ENCODE measurements at places on chromosomes 2 and 18.
A peak's percentile ranks its signal among the peaks of the same experiment; 100 is the strongest.

DNA sequence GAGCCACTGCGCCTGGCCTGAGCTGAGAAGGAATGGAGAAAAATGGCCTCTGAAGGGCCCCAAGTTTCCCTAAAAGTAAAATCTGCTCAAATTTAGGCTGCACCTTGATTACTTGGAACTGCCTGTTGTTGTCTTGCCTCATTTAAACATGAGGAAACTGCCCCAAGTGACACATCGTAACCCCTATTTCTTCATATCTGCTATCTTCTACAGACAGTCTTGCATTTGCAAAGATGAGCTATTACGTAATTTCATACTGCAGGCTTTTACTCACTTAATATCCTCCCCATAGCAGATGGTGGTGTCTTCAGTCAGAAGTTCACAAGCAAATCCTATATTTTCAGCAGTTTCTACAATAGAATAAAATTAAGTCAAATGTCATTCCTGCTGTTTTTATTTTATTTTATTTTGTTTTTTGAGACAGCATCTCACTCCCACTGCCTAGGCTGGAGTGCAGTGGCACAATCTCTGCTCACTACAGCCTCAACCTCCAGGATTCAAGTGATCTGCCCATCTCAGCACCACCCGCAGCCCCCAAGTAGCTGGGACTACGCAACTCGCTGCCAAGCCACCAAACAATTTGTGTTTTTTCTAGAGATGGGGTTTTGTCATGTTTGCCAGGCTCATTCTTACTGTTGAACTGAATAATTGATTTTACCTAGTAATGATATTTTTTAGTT lies 45.3 kb upstream of the NARS1 start:
- DNase-seq: peak; percentile 71

GRCh38 chr2:173751245-173751975 lies 213.8 kb downstream of the SP3 start:
- DNase-seq: no peak

GRCh38 chr2:31347750-31348149 lies 66.8 kb downstream of the XDH start:
- no peak for DNase-seq

DNA sequence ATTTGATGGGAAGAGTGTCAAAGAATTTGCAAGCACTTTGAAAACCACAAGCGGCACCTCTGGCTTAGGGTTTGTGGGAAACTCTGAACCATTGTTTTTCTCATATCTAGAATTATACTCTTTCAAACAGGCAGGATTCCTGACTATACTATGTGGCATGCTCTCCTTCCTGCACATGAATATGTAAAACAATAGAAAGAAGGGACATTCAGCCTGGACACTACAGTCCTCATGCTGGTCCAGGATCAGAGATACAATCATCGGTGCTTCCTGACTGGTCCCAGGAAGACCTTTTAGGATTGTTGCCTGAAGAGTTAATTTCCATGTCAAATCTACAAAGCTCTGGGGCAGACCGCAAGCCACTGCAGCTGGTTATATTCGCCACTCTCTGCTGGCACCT lies 55.7 kb upstream of the RASGRP3 start:
- DNase-seq: no peak

DNA sequence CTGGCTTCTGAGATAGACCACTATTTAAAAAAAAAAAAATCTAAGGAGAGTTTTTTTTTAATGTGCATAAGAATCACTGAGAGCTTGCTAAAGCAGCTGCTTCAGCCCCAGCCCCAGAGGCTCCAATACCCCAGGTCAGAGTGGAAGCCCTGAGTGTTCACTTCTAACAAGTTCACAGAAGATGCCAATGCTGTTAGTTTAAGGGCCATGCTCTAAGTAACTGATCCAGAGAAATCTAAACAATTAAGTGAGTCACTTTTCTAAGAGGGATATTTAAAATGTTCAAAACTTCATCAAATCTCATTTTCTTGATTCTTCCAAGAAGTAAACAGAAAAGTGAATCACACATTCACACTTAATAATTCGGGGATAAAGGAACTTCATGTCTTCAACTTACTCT lies 126.4 kb upstream of the CD226 start:
- DNase-seq: no peak

DNA sequence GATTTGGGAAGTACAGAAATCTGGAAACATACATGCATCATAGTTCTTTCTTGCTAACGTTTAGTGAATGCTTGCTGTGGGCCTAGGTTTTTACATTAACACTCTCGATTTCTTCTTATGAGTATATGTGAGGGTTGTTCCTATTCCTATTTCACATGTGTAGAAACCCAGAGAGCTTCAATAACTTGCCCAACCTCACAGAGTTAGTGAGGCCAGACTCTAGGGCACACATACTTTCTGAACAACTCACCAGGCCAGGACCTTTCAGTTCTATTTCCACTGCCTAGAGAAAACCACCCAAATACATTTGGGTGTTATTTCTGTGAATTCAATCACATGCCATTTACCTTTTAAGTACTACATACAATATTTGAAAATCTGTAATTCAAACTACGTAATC lies 8.2 kb upstream of the KCTD1 start:
- no peak for DNase-seq

GRCh38 chr2:74238879-74239278 lies 40.5 kb downstream of the MTHFD2 start:
- peak; percentile 73 for DNase-seq

DNA sequence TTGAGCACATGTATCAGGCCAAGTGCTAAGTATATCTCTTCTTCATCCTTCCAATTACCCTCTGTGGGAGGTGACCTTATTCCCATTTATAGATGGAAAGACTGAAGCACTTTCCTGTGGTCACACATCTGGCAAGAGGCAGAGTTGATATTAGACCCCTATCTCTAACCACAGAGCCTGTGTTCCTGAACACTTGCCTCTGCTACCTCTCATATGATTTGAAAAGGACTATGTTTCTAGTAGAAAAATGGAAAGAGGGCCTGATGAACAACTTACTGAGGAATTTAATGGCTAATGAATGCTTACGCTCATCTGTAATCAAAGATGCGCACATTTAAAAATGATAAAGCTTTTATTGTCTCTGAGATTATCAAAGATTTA lies 46.2 kb upstream of the DYNC2LI1 start:
- no peak for DNase-seq

DNA sequence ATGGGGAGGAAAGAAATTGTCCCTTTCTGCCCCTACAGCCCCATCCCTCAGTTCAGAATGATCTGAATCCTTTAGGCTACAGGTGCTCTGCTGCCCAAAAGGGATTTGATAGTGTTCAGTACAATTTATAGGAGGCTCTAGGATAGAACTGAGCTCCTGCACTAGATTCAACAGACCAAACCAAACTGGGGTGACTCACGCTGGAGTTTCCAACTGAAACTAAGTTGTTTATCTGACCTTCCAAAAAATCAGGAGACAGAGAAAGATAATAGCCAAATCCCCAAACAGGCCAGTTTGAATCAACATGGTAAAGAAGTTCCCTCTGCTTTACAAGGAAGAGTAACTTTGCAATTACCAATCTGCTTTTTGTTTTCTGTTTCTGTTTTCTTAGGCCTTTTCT lies 72.7 kb upstream of the MBOAT2 start:
- peak; percentile 46 for DNase-seq

DNA sequence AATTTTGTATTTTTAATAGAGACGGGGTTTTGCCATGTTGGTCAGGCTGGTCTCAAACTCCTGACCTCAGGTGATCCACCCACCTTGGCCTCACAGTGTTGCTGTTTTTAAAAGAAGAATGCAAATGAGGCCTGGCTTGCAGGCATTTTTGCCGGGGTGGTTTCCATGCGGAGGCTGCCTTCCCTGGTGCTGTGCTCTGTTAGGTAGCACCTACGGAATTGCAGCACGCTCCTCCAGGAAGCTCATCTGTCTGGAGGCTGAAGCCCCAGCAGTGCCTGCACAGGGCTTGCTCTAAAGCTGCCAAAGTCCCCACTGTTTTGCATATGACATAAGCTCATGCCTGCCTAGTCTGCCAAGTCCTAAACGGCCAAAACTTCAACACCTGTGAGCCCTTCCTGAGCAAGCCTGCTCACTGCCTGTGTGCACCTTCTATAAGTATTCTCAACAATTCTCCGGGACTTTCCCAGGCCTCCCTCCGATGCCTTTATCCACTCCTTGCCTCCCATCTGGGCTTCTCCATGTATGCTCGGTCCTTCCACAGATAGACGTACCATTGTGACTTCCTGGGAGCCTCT lies 551.3 kb upstream of the RAB6C start:
- DNase-seq: no peak

DNA sequence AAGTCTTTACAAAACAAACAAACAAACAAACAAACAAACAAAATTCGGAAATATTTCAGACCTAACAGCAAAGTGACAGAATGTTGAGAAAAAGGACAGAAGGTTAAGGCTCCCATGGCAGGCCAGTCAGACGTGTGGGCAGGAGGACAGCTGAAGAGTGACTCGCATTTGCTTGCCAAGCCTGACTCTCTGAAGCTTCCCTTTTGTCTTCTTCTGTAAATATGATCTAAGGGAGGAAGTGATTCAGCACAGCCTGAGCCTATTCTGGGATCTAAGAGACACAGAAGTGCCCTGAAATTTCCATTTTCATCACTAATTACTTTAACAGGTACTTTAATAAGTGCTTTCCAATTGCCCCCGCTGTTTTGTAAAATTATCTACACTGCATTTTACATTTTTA lies 134.0 kb upstream of the LYPD1 start:
- DNase-seq: peak; percentile 54

DNA sequence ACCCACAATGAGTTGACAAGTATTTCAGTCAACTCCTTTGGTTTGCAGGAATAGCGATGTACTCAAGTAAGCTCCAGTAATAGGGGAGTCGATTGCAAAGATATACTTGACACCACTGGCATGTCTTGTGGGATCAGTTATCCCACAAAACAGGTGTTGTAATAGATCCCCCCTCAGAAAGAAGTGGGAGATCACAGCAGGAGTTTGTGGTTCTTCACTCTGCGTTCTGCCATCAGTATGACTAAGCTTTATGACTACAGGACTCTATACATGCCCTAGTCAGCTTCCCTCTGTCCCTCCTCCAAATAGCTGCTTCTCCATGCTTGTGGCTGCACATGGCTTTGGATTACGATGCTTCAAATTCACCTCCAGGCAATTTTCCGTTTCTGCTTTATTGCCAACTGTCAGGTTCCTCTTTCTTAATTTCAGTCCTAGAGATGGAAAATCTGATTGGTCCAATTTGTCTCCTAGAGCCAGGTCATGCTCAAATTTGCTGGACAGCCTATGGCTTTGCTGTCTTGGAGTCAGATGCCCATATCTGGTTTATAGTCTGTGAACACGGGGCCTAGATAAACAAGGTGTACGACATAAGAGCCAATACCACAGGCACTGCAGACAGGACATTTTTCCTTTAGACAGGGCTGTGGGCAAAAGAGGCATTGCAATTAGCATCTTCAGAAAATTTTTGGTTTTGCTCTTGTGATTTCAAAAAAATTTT lies 221.7 kb downstream of the PAX3 start:
- DNase-seq: no peak

DNA sequence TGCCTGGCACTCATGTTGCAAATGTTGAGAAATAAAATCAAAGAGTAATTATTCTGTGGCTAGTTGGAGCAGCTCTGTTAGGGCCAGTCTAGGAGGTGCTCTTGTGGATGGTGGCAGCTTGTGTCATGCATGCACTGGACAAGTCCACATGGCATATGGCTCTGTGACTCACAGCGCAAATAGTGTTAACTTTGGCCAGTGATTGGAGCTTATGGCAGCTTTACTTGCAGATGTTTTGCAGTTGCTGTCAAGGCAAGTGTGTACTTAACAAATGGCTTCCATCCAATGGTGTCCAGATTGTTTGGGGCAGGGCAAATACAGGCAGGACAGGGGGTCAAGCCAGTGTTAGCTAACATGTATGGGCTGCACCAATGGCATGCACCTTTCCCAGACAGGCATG lies 26.1 kb upstream of the TMX3 start:
- no peak for DNase-seq

DNA sequence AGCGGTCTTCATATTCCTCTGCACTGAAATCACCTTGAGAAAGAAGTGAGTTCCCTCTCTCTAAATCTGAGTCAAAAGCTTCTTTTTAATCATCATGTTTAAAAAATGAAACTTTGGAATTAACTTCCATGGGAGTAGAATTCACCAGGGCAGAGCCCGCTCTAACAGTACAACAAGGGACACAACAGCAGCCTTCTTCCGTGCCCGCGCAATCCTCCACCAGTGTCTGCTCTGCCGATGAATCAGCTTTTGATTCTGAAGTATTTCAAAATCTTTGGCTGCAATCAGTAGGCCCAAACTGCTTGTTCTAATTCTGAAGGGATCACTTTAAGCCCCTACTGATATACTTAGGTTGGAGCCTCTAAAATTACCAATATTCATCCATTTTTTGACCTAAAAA lies 76.9 kb downstream of the USP40 start:
- DNase-seq: peak; percentile 73

GRCh38 chr2:43218155-43218701 lies 8.2 kb downstream of the ZFP36L2 start:
- no peak for DNase-seq

GRCh38 chr2:18106841-18107240 lies 228.4 kb downstream of the KCNS3 start:
- DNase-seq: no peak

GRCh38 chr2:72956936-72957335 lies 39.6 kb downstream of the EMX1 start:
- DNase-seq: no peak

DNA sequence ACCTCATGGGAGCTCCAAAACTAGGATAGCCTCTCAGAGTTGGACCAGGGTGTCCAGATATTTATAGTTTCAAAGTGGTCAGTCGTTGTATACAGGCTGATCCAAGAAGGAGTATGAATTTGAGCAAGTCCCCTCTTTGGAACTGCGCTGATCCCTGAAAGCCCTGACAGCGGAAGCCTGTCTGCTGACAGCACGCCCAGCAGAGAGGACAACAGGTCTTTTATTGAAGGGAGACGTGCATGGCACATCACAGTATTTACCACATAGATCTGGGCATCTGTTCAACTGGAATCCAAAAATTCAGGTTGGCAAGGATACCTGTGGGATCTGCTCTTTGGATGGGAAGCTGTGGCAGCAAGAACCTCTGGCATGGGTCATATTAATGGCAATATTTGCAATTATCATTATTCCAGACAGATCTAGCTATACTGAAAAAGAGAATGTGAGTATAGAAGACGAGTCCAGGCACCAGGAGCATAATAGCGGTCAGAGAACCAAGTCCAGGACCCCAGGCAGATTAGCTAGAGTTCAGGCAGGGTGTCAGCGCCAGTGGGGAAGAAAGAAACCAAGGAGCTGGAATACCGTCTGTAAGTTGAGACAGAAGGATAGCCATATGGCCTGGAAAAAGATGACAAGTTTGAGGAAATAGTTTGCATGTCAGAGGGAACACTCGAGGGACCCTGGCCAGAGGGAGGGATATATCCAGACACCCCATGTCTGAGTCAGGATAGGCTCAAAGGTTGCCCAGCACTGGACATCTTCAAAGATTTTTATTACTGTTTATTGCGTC lies 260.4 kb upstream of the FANCL start:
- no peak for DNase-seq

- DNase-seq: no peak
Observed at GRCh38 chr18:77110400-77110799, 22.2 kb downstream of the MBP start.

Data from epithelial cell of esophagus (primary cell).